ENCODE measurements at places on chromosomes 6 and 20.

DNA sequence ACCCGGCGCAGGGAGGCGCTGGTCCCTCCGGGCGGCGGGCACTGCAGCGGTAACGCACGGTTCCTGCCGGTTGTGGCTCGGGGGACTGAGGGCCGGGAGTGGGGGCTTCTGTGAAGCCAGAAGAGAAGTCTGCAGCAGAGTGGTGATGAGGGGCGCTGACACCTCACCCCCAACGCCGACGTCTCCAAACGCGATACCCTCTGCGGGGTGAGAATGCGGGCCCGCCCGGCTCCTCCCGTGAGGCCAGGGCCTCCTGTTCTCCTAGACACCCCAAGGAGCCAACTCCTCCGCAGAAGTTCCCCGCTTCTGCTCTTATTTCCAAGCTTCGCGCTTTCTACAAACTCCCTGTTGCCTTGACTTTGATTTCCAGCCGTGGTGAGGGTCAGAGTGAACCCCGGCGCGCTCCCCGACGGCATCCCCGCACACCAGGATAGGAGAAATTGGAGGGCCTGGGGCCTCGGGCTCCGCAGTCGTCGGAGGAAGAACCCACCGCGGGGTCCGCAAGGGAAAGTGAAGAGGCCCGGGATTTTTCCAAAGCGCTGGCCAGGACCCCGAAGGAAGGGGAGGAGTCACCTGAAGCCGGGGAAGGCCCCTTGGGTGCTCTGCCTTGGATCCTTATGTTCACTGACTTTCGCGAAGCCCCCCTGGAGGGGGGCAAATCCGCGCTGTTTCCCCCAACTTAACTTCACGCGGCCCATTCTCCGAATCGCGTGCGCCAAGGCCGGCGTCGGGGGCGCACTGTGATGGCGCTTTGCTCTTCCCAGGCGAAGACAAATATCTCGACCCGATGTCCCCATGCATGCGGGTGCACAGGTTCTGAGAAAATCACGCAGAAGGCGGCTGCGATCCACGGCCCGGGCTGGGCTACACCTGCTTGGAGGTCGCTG lies 3.1 kb upstream of the INSM1 start:
- no peak for DNase-seq

DNA sequence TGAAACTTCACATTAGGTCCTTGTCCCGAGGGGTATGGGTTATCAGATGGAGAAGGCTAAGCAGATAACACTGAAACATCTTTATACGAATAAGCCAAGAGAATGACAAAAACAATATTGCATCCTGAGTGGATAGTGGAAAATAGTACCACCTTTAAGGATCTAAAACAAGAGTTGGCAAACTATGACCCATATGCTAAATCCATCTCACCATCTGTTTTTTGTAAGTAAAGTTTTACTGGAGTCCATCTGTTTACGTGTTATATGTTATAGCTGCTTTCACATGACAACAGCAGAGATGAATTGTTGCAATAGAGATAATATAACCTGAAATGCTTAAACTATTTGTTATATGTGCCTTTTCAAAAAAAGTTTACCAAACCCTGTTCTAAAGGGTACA lies 76.1 kb upstream of the TRDN start:
- DNase-seq = no peak

- no peak for DNase-seq
Measured at GRCh38 chr6:6942091-6942490, 165.7 kb upstream of the RREB1 start.

- DNase-seq = no peak
Measured at GRCh38 chr6:121951123-121951522, 448.3 kb upstream of the HSF2 start.

DNA sequence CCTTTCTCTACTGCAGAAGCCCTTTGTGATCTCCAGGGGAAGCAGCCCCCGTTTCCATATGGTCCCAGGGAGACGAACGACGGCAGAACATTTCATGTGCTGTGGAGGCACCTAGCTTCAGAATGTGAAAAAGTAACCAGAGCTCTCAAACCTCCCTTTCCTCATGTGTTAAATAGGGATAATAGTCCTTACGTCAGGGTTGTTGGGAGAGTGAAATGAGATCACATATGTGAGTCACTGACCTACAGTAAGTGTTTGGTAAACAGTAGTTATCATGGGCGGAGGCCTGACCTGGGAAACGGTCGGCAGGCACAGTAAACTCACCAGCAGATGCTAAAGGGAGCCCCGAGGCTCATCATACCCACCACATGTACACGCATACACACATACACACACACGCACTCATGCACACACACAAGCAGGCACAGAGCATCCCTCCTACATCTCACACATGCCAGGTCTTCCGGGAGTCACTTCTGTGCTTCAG lies 89.7 kb downstream of the LY86 start:
- DNase-seq = no peak

DNA sequence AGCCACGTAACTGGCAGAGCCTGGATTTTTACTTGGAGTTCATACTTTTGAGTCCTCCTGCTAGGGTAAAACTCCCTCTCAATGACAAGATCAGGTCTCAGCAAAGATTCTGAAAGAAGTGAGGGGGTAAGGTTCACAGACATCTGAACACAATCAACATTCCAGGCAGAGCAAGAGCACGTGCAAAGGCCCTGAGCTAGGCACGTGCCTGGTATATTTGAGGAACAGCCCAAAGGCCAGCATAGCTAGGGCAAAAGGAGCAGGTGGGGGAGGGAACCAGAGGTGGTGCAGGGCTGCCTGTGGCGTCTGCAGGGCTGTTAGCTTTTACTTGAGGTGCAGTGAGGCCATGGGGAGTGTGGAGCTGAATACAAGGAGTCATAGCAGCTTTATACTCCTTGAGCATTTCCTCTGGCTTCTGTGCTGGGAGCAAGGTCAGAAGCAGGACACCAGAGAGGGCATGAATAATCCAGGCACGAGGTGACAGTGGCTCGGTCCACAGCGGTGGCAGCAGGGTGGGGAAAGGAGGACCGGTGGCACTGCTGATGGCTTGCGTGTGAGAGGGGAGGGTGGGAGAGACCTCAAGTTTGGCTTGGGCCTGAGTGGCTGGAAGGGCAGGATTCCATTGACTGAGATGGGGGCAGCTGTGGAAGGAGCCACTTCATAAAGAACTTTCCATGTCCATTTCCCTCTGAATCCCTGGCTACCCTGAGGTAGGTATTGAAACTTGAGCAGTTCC lies 57.0 kb downstream of the DLGAP4 start:
- DNase-seq = no peak

DNA sequence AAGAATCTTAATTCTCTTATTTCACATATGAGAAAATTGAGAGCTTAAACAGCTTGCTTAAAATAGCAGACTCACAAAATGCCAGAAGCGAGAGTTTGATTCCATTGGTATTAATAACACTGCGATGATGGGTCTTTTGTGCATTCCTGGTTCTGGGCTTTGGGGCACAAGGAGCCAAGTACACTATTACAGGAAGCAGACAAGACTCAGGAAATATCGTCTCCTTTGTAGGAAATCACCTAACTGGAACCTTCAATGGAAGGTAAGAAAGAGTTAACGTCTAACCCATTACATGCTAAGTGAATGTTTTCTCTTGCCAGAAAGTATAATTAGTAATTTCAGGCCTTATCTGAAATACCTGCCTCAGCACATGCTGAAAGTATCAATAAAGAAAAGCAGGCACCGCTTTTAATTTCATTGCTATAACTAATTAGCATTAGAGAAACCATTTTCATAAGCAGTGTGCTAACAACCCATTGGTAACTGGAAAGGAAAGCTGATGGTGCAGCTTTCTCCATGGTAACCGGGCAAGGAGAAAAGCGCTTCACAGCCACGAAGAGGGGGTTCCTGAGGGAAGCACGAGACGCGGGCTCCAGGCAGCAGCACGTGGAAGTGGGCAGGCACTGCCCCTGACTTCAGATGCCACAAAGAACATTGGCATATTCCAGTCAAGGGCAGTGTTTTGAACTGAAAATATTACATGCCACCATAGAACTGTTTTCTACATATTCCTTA lies 206.7 kb upstream of the AGPAT4 start:
- no peak for DNase-seq

GRCh38 chr6:151142676-151143075 lies 97.1 kb upstream of the AKAP12 start:
- DNase-seq = no peak

GRCh38 chr6:169861431-169862042 lies 110.1 kb downstream of the ERMARD start:
- no peak for DNase-seq

DNA sequence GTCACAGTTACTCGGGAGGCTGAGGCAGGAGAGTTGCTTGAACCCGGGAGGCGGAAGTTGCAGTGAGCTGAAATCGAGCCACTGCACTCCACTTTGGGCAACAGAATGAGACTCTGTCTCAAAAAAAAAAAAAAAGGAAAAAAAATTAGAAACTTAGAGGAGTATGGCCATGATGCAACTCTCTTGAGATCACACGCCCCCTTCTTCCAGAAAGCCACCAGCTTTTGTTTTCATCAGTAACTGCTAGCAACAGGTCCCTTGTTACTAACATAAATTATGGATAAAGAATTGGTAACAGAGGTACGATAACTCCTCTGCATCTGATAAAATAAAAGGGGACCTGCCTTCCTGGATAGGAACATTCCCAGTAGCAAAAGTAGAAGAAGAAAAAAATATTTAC lies 308.2 kb downstream of the CD83 start:
- DNase-seq = no peak

- DNase-seq = no peak
Measured at GRCh38 chr6:104460738-104461483, 398.8 kb downstream of the HACE1 start.

- DNase-seq = no peak
Measured at GRCh38 chr6:130694606-130695005, 132.6 kb upstream of the SMLR1 start.

GRCh38 chr6:16267428-16268263 lies 29.3 kb downstream of the GMPR start:
- DNase-seq = no peak

DNA sequence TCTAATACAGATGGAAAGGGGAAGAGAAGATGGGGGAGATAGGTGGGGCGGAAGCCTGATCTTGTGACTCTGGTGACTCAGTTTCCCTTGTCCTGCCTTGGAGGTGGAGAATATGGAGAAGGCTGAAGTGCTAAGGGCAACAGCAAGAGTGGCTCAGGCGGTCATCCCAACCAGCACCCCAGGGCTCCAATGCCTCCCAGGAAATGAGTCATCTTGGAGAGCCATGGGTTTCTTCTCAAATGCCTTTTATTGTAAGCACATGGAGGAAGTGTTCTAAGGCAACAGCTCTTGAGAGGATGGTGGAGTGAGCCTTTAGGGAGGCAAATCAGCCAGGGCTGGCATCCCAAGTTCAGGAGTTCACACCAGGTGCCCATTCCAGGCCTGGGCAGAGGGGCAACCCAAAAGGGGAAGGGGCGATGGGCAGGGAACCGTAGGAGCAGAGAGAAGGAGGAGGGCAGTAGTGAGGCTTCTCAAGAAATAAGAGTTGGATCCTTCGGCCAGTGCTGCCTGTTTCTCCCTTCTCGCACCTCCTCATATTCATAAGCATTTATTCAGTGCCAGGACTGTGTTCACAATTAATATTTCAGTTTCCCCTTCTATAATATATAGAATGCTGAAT lies 13.2 kb upstream of the AHCY start:
- no peak for DNase-seq

- DNase-seq = no peak
Measured at GRCh38 chr20:62516338-62516737, 40.5 kb upstream of the GATA5 start.

GRCh38 chr20:54995011-54995410 lies 519.6 kb downstream of the DOK5 start:
- DNase-seq = no peak

- DNase-seq = no peak
Measured at GRCh38 chr6:109461733-109462526, 6.4 kb upstream of the MICAL1 start.

DNA sequence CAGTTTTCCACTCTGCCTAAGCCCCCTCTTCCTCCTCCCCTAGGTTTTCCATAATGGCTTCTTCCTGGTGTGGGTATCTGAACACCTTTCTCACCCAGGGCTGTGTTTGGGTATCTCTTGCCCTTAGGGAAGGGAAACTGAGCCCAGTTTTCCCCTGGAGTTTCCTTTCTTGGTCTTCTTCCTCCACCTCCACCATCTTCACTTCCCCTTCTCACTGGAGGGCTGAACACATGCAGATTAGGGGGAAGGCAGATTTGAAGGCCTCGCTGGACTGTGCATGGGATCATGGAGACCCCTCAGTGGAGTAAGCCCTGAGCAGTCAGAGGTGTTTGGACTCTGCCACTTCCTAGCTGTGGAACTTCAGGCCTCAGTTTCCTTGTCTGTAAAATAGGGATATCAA lies 27.8 kb downstream of the FOXP4 start:
- DNase-seq = no peak

DNA sequence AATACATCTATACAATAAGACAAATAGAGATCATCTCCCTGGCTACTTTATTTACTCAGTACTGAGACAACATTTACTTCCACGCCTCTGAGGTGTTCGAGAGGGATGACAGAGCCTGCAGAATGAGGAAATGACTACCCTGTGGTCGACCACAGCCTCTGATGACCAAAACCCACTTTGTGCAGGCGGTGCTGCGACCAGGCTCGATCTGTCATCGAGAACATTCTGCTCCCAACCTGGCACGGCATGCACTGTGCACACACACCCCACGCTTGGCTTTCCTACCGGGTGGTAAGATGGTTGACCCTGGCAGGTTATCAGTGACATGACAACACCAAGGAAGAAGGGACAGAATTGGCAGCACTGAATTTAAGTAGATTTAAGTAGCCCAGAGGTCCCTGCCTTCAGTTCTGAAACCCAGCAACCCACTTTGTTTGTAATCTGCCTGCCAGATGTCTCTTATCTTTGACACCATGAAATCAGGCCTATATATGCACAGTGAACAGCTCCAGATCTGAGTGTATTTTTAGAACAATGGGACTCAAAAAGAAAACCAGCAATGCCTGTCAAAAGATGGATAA lies 42.6 kb downstream of the TTI1 start:
- DNase-seq = peak; percentile 86

- no peak for DNase-seq
Measured at GRCh38 chr20:22623211-22623610, 38.8 kb upstream of the FOXA2 start.

Measured in GM13976 (cell line).